Activated CD8-positive, alpha-beta memory T cell treated with anti-CD3 and anti-CD28 coated beads, Interleukin-2, amount 10 ng/mL, durations not matched to agents 7 days and 5 days (primary cell): ENCODE measurements at places on chromosomes 5 and 9.
A peak's percentile ranks its signal among the peaks of the same experiment; 100 is the strongest.

GRCh38 chr9:133374612-133375115, 1.2 kb downstream of the SURF4 start:
- H3K4me3 ChIP-seq, result peak overlapping the region; percentile 95
- H3K27me3 ChIP-seq, result peaks cover 2% of the 10 kb centered on the region
- no peak for DNase-seq
- H3K27ac ChIP-seq, result peak overlapping the region; percentile 100
- peaks cover 47% of the 10 kb centered on the region for H3K4me1 ChIP-seq
- H3K36me3 ChIP-seq, result peaks cover 37% of the 10 kb centered on the region

GRCh38 chr9:124297551-124297901, 39.8 kb downstream of the NEK6 start:
- no peak for DNase-seq
- no peaks in the 10 kb centered on the region for H3K36me3 ChIP-seq
- no peak overlapping the region for H3K4me3 ChIP-seq
- no peak overlapping the region for H3K27ac ChIP-seq
- H3K4me1 ChIP-seq, result peaks cover 16% of the 10 kb centered on the region

- peak; percentile 59 for DNase-seq
- no peaks in the 10 kb centered on the region for H3K36me3 ChIP-seq
- peaks cover 78% of the 10 kb centered on the region for H3K4me1 ChIP-seq
These were observed 84.1 kb upstream of the DMRT1 start for GRCh38 chr9:757246-757881.

GRCh38 chr5:135223891-135224625, 175.0 kb downstream of the MACROH2A1 start:
- H3K27me3 ChIP-seq, result peaks cover 33% of the 10 kb centered on the region
- no peak for DNase-seq
- no peak overlapping the region for H3K4me3 ChIP-seq
- H3K27ac ChIP-seq, result no peak overlapping the region
- H3K4me1 ChIP-seq, result no peaks in the 10 kb centered on the region
- no peaks in the 10 kb centered on the region for H3K36me3 ChIP-seq

- H3K4me3 ChIP-seq, result no peak overlapping the region
- H3K36me3 ChIP-seq, result peaks cover 15% of the 10 kb centered on the region
- peaks cover 13% of the 10 kb centered on the region for H3K4me1 ChIP-seq
- DNase-seq, result no peak
These were observed 72.5 kb downstream of the SPIN1 start for GRCh38 chr9:88460587-88461332.
